NCI-H2227 treated with DMSO at 0.1 percent for 48 hours (cell line): ENCODE measurements at places on chromosomes 6 and 20.

DNA sequence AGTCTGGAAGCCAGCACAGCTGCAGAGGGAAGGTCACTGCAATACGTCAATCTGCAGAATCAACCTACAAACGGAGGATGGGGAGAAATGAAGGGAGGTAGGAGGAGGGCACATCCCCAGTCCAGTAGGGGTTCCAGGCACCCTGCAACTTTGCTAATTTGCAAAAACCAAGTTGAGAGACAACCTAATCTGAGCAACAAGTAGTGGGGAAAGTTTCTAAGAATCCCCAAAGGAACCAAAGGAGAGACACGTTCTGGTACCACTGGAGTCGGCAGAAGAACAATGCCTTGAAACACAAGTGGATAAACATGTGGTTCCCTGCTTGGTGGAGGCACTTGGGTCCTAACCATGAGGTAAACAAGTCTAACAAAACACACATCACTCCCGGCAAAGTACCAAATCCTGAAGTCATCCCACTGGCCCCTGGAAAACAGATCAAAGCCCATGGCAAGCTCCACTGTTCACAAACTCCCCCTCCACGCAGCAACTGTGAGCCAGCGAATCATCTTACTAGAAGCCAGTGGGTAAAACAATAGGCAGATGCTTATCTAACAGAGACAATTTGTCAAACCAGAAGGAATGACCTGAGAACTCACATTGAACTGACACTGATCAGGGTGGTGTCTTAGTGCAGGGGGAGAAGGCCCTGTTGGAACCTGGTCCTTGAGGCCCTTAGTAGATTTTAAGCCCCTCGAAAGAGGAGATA is 4.7 kb downstream of the MRPS18A start:
- no peak for DNase-seq

GRCh38 chr20:8133851-8134451 is 1.9 kb downstream of the PLCB1 start:
- DNase-seq: no peak

DNA sequence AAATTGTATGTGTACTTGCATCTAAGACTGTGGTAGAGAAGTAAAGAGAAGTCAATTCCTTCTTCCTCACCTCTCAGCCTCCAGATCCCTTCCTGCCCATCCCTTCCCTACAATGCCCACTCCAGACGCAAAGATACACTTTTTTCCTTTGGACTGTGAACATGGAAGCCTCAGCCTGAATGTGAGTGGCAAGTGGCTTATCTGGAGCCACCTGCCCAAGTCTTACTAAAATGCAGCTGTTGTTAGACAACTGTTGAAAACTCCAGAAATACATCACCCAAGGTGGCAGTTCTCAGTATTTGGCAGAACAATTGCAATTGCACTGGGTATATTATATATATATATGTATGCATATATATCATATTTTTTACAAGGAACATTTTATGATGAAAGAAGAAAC is 7.5 kb downstream of the VGLL2 start:
- DNase-seq: no peak

- no peak for DNase-seq
Observed at GRCh38 chr6:47977314-47977713, 133.7 kb downstream of the PTCHD4 start.

- DNase-seq: no peak
Observed at GRCh38 chr6:154157082-154157481, 118.0 kb downstream of the OPRM1 start.

- DNase-seq: no peak
Observed at GRCh38 chr6:106451439-106451838, 90.9 kb downstream of the CRYBG1 start.

GRCh38 chr6:33609019-33609418 is 12.1 kb upstream of the ITPR3 start:
- no peak for DNase-seq

DNA sequence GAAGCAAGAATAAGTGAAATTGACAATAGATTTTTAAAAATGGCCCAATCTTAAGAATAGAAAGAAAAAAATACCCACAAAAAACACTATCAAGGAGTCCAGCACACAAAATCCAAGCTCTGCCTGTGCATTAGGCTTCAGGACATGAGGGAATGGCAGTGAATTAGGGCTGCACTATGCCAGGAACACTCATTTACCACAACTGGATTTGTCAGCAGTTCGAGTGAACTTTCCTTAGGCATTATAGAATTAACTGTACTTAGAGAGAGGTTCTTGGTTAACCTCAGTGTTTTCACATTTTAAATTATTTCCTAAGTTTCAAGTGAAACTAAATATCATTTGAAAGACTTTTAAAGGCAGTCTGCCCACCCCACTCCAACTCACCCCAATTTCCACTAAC is 34.8 kb downstream of the SLC22A3 start:
- no peak for DNase-seq
